ENCODE measurements at places on chromosomes 7 and 10.

DNA sequence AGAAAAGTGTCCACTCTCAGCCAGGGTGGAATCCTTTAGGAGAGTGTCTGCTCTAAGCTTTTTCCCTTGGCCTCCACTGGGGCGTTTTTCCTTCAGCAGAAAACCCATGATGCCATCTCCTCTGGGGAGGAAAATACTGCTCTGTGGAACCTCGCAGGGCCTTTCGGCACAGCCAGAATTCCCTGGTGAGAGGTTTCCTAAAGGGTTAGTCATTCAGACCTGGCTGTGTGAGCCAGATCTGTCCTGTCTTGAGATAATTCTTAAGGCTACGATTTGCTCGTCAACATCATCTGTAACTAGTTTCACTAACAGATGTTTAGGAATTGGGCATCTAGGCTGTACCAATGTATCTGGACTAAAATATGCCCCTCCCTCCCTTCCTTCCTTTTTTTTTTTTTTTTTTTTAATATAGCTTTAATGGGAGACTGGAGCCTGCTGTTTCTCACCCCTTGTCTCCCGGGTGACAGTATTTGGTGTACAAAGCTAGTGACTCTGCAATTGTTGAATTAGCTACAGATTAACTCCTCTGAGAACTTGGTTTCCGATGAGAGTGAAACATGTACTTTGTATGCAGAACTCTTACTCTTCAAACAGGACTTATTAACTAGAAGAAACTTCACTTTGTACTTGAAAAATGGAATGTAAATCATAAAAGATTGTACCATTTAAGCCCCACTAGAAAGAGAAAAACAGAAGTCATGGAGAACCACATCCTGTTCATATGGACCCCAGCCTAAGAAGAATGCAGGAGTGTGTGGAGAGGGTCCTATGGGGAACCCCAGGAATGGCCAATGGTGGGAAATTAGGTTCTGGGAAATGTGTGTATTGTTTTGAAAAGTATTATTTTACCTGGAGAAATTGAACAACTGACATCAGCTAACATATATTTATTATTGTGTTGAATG, 230.9 kb downstream of the CAMK1D start:
- DNase-seq: no peak

- no peak for DNase-seq
These were observed 5.5 kb upstream of the SPAG6 start for GRCh38 chr10:22339761-22340328.

- no peak for DNase-seq
These were observed 41.2 kb downstream of the SPAG6 start for GRCh38 chr10:22386503-22386902.

DNA sequence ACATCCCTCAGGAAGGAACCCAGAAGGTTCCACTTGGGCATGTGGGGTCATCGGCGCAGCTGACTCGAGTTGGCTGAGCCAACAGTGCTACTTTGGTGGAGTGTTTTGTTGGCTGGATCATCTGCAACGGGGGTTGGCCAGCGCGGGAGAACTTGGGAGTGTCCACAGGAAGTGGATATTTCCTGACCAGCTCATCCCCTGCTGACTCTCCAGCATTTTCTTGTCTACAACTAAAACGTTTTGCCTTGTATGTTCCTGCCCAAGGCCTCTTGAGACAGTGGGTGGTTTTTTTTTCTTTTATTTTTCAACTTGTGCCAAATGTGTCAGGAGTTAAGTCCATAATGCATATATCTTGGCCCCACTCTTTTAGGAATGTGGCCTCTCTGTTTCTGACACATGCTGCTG, 208.6 kb downstream of the ZNF365 start:
- no peak for DNase-seq

DNA sequence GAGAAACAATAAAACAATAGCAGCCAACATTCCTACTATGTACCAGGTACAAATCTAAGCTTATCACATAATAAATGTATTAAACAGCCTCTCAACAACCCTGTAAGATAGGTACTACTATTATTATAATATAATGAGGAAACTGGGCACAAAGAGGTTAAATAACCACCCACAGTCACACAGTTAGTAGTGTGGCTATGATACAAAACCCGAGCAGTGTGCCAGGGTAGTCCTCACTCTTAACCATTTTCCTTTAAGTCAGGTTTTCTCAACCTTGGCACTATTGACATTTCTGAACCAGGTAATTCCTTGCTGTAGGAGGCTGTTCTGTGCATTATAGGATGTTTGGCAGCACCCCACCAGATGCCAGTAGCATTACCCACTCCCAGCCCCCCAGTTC, 48.8 kb downstream of the DNAJC1 start:
- DNase-seq: no peak

DNA sequence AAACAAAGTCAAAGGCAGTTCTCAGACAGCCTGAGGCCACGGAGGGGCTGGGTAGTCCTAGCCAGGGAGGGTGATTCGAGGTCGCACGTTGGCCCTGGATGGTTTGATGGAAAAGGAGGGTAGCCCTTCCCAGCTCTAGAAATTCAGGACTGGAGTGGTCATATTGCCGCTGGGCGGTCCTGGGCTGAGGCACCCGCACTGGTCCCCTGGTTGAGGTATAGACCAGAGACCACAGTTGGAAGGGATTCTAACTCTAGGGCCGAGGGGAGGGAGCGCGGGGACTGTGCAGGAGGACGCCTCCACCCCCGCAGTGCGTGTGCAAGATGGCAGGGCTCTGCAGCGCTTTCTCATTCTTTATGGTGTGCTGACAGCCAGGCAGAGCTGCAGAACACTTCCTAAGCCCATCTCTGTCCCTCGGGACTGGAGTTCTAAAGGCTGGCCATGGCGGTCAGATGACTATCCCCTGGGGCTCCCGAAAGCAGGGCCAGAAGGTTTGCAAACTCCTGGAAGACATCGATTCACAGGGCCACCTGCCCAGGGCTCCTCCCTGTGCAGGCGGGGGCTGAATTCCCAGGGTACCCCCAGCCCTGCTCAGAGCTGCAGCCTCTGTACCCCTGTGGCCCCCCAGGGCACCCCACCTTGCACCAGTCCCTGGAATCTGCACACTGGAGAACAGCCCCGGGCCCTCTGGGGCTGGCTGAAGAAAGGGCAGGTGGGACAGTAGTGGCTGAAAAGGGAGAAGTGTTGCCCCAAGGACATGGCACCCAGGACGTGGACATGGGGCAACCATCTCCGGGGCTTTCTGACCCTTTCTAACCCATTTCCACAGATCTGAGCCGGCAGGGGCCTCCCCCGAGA, 51.0 kb upstream of the ELN start:
- DNase-seq: no peak

GRCh38 chr7:113677811-113678210, 241.0 kb downstream of the PPP1R3A start:
- no peak for DNase-seq

- DNase-seq: no peak
These were observed 36.3 kb downstream of the GARS1 start for GRCh38 chr7:30630986-30631385.

DNA sequence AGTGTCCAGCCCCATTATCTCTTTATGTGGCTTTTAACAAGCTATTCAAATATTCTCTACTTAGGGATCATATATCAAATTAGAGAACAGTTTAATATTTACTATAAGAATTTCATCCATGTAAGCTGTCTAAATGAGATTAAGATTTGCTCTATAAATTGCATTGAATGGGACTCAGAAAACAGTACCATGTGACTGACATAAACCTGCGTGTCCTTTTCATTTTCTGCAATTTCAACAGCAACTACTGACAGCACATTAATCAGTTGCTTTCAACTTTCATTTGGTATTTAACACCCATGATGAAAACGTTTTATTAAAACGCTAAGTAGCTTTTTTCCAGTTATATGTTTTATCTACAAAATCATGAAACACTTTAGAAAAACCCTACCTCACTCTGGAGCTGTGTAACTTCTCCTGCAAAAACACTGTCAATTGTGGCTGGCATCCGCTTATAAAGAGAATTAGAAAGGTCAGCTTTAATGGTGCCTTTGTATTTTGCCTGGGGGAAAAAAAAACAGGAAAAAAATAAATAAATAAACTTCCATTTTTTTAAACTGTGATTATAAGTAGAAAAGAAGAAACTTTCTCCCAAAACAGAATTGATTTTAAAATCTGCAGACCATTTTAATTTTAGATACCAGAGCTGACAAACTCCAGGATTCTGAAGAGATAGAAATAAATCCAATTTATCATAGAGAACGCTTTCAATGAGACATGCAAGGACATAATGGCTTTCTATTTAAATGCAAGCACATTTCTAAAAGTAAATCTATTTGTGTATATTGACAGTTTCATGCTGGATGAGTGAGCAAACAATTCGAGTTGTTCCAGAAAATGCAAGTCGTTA, 9.2 kb downstream of the NEBL start:
- DNase-seq: no peak

DNA sequence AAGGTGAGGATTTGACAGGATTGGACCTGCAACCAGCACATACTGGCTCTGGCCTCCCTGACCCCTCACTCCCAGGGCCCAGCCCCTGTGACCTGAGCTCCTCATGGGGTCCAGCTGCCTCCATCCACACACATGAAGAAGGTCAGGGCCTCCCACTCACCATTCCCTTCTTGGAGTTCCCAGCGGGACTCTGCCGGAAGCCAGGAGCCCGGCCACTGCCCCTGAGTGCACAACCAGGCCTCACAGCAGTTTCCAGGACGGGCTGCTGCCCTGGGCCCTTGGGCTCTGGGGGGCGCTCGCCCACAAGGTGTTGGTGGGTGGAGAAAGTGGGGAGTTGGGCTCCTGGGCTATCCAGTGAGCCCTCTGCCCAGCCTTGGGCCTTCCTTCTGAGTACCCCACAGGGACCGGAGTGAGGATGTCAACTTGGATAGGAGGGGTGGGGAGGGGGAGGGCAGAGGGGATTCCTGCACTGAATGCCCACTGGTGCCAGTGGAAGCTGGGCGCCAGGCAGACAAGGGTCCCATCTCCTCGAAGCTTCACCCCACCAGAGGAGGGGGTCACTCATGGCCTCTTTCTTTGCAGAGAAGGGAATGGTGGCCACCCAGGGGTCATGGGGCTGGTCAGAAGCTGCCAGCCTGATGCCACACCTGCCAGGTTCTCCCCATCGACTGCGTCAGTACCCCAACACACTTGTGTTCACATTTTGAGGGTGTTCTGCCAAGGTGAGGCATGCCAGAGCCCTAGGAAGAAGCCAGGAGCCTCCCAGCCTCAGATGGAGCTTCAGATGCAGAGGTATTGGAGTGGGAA, 115.3 kb downstream of the PTPN20 start:
- DNase-seq: no peak

GRCh38 chr7:139181404-139181803, 49.6 kb upstream of the UBN2 start:
- DNase-seq: no peak

GRCh38 chr7:29372351-29373090, 177.9 kb downstream of the CHN2 start:
- no peak for DNase-seq

DNA sequence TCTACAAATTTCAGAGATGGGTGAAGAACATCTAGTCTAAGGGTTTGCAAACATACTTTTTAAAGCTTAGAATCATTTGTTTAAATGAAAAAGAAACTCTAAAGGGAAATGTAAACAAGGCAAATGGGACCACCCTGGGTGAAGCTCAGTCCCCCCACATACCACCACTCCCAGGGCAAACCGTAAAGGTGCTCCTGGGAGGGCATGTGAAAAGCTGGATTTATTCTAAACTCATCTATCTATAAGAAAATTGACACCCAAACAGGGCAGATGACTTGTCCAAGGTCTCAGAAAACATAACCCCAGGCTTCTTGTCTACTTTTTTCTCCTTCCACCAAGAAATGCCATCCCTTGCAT, 223.3 kb upstream of the PRKCQ start:
- DNase-seq: no peak

GRCh38 chr7:144575456-144575855, 172.0 kb upstream of the NOBOX start:
- no peak for DNase-seq

All from T-cell (primary cell).